ENCODE measurements at places on chromosomes 6 and 20.

DNA sequence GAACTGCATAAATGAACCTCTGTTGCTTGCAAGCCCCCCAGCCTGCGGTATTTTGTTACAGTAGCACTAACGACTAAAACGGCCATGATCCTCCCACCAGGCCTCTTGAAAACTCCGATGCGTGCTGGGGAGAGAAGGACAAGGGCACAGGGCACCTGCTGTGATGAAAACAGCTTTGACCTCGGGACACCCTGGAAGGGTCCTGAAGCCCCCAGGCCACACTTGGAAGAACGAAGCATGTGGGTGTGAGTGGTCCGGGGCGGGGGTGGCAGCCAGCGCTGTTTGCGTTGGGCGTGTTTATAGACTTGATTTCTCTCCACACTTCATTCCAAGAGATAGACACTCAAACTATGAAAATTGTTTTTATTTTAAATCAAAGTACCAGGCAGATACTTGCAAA, 13.2 kb upstream of the HELZ2 start:
- H3K27ac ChIP-seq = no peak overlapping the region
- DNase-seq = no peak
- no peak overlapping the region for H3K4me3 ChIP-seq

GRCh38 chr6:139124887-139125672, 9.8 kb upstream of the HECA start:
- H3K27me3 ChIP-seq = no peaks in the 10 kb centered on the region
- H3K4me1 ChIP-seq = no peaks in the 10 kb centered on the region
- H3K36me3 ChIP-seq = no peaks in the 10 kb centered on the region
- H3K27ac ChIP-seq = no peak overlapping the region
- no peak overlapping the region for H3K4me3 ChIP-seq
- DNase-seq = peak; percentile 40

GRCh38 chr6:13398421-13398994, 70.2 kb upstream of the TBC1D7 start:
- H3K36me3 ChIP-seq = no peaks in the 10 kb centered on the region
- no peak overlapping the region for H3K27ac ChIP-seq
- H3K27me3 ChIP-seq = no peaks in the 10 kb centered on the region
- no peak overlapping the region for H3K4me3 ChIP-seq
- peaks cover 5% of the 10 kb centered on the region for H3K4me1 ChIP-seq

DNA sequence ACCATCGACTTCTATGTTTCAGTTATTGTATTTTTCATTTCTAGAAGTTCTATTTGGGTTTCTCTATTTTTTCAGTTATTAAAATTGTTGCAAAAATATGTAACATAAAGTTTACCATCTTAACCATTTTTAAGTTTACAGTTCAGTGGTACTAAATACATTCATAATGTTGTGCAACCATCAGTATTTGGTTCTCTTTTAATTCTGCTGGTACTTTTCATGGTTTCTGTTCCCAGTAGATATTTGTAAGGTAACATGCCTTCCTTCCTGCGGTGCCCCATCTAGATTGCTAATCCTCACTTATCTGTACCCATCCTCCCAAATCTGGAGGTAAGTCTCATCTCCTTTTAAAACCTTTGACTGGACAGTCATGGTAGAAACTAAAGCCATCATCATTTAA, 47.9 kb downstream of the TGM2 start:
- H3K36me3 ChIP-seq = no peaks in the 10 kb centered on the region
- H3K4me1 ChIP-seq = no peaks in the 10 kb centered on the region
- no peak for DNase-seq
- H3K4me3 ChIP-seq = no peak overlapping the region
- H3K27me3 ChIP-seq = no peaks in the 10 kb centered on the region

DNA sequence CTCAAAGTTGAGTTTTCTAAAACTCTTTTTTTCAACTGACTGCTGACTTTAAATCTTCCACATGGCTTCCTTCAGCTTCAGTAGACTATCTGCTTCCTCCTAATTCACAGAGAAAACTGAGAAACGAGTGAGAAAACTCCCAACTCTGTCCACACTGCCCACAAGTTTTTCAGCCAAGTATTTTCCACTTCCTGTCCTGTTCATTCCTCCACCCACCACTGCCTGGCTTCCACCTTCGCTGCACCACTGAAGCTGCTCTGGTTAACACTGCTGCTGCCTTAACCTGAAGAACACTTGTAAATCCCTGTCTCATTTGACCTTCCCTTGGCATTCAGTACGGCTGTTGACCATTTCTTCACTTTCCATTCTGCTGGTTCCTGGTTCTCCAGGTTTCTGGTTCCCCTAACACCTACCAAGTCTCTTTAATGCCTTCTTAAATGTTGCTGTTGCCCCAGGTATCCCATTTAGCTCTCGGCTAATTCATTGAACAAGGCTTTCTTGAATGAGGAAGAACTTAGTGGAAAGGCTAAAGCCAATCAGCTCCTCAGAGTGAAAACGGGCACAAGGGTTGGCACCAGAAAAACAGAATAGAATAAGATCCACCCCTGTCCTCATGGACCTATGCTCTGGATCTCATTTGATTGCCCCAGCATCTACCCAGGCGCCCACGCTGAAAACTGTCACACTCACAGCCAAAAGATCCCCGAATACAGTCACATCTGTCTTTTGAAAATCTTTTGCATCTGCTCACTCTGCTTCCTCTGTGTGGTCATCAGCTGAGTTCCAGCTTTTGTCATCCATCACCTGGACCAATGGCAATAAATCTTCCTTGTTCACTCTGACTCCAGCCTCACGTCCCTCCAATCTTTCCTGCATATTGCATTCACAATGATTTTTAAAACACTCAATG, 104.4 kb upstream of the TAB2 start:
- no peak overlapping the region for H3K4me3 ChIP-seq
- no peaks in the 10 kb centered on the region for H3K27me3 ChIP-seq
- H3K27ac ChIP-seq = no peak overlapping the region
- peak; percentile 63 for DNase-seq

- no peaks in the 10 kb centered on the region for H3K4me1 ChIP-seq
- DNase-seq = no peak
- H3K4me3 ChIP-seq = no peak overlapping the region
- H3K27me3 ChIP-seq = no peaks in the 10 kb centered on the region
These were observed 74.7 kb downstream of the LYRM2 start for GRCh38 chr6:89563866-89564265.

- no peaks in the 10 kb centered on the region for H3K27me3 ChIP-seq
- no peak for DNase-seq
- no peaks in the 10 kb centered on the region for H3K36me3 ChIP-seq
- no peak overlapping the region for H3K27ac ChIP-seq
These were observed 72.6 kb upstream of the RNF24 start for GRCh38 chr20:4087923-4088322.

Measured in lung (tissue), 17 donors.